HS-27A (cell line): ENCODE measurements at places on chromosomes 7 and 10.

DNA sequence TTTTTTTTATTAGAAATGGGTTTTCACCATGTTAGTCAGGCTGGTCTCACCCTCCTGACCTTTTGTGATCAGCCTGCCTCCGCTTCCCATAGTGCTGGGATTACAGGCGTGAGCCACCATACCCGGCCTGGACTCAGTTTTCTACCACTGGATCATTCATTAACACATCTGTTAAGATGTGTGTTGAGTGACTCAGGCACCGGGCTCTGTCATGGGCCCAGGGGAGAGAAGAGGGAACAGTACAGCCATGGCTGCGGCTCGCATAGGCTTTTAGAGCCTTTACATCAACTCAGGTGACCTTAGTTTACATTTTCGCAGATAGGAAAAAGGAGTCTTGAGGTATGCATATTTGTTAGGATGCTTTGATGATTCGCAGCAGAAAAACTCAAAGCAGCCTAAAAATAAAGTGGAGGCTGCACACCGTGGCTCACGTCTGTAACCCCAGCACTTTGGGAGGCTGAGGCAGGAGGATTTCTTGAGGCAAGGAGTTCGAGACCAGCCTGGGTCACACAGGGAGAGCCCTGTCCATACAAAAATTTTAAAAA is 3.1 kb upstream of the ARPC1B start:
- DNase-seq, result no peak

GRCh38 chr7:6621195-6622133 is 6.1 kb downstream of the ZNF853 start:
- DNase-seq, result no peak

GRCh38 chr7:149762610-149763009 is 10.8 kb downstream of the ZNF467 start:
- no peak for DNase-seq

GRCh38 chr7:31982962-31983361 is 87.2 kb downstream of the PDE1C start:
- no peak for DNase-seq

GRCh38 chr10:3668966-3669330 is 116.1 kb downstream of the KLF6 start:
- DNase-seq, result no peak

DNA sequence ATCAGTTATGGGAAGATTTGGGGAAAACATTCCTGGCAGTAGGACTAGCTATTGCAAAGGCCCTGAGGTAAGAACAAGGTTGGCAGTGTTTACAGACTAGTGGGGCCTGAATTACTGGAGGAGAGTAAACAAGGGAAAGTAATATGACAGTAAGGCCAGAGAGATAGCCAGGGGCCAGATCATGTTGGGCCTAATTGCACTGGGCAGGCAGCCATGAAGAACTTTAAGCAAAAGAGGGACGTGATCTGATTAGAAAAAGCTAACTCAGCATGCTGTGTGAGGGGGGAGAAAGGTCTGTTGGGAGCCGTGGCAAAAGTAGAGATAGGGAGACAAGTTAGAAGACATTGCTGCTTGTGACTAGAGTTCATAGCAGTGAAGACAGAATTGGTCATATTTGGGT is 9.2 kb downstream of the NUP42 start:
- DNase-seq, result no peak
